Ovary (tissue), 10 donors: ENCODE measurements at places on chromosomes 5 and 9. TPM values are rescaled to one million over a fixed set of nuclear protein-coding genes. Genes with fewer than 3 reads are reported as not detected.

GRCh38 chr9:97695995-97696802 lies 941 bp downstream of the XPA start:
- peak overlapping the region; percentile 92 for H3K27ac ChIP-seq
- no peaks in the 10 kb centered on the region for H3K36me3 ChIP-seq
- peaks cover 3% of the 10 kb centered on the region for H3K4me1 ChIP-seq
- no peaks in the 10 kb centered on the region for H3K27me3 ChIP-seq

FOXD4 gene
- 0.23 TPM for total RNA-seq

DMRT3 gene
- not detected for total RNA-seq

DNA sequence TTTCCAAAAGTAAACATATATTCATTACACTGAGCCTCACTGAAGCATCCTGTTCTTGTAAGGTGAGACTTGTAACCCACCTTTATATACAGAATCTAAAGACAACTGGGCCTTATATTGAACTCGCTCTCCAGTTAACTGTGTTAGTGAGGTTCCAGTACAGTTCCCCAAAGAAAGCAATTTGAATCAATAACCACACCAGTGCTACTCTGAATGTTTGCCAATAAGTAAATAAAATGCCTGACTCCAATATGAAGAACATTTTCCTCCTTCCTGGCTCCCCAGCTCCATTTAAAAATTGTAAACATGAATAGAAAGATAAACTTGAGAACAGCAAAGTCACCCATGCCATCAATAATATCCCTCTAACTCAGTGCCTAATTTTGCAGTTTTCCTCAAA lies 50.1 kb downstream of the FBXW11 start:
- H3K4me1 ChIP-seq, result peaks cover 15% of the 10 kb centered on the region
- no peak for DNase-seq
- H3K4me3 ChIP-seq, result no peak overlapping the region
- H3K27me3 ChIP-seq, result no peaks in the 10 kb centered on the region
- no peak overlapping the region for H3K27ac ChIP-seq

OBP2A gene
- 7.8 TPM for total RNA-seq

DNA sequence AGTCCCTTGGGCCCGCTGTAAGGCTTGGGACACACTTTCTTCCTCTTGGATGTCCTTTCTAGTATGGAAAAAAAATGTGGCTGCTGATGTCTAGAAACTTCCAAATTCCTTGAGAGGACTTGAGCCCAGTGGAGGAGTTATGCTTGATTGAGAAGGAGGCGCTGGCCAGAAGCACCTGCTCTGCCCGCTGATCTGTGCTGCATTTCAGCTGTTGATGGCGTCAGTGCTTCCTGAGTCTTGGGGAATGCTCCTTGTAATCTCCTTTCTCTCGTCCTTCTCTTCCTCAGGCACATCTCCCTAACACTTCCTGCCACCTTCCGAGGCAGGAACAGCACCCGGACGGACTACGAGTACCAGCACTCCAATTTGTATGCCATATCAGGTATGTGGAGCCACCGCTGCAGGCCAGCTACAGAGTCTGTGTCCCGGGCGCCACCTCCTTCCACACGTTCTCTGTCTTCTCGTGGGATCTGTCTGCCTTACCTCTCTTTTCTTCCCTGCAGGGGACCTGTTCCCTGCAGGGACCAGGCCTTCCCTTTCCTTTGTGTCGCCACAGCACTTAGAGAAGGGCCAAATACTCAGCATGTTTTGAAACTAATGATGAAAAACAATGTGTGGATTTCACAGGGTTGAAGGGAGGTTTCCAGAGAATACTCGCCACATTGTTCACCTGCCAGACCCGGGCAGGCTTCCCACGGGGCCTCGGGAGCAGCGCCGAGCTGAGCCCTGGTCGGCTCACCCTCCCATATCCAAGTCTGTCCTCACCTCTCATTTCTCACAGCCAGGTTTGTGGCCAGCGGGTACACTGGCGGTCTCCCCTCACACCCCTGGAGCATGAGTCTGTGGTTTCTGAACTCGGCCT lies 95.2 kb downstream of the MVB12B start:
- no peaks in the 10 kb centered on the region for H3K4me1 ChIP-seq
- H3K27me3 ChIP-seq, result no peaks in the 10 kb centered on the region
